ENCODE measurements at places on chromosomes 16 and 17.

- no peak for DNase-seq
Observed at GRCh38 chr16:63625126-63625525, 1496.7 kb downstream of the CDH11 start.

GRCh38 chr16:53052519-53053501 lies at the start of gene CHD9NB:
TSS of gene CHD9NB (minus strand) at chr16:53052897. CDS start at chr16:53044158, 8,739 bp downstream.
- DNase-seq: no peak

GRCh38 chr17:32318071-32318470 lies 23.9 kb downstream of the C17orf75 start:
- no peak for DNase-seq

- DNase-seq: no peak
Observed at GRCh38 chr17:28972437-28972836, 21.1 kb upstream of the PHF12 start.

GRCh38 chr17:31487063-31487647 lies 95.7 kb downstream of the RAB11FIP4 start:
- no peak for DNase-seq

DNA sequence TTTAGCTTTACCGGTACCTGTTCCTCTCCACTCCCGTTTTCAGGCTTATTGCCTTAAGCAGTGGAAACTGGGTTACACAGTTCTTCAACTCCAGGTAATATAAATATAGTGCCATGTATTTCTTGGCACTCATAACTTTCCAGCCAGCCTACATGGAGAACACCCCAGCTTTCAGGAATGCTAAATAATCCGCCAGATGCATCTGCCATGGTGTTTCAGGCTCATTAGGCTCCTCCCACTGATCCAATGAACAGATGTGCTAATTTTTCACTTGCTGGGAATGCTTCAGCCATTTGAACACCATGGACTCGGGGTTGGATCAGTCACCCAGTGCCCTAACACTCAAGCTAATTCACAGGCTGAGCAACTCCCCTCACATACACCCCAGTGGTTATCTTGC lies 4.6 kb downstream of the ANKFN1 start:
- no peak for DNase-seq

GRCh38 chr16:55834049-55834448 lies 1.2 kb upstream of the CES1 start:
- DNase-seq: no peak

GRCh38 chr16:81711657-81712319 lies 67.3 kb upstream of the PLCG2 start:
- DNase-seq: no peak

DNA sequence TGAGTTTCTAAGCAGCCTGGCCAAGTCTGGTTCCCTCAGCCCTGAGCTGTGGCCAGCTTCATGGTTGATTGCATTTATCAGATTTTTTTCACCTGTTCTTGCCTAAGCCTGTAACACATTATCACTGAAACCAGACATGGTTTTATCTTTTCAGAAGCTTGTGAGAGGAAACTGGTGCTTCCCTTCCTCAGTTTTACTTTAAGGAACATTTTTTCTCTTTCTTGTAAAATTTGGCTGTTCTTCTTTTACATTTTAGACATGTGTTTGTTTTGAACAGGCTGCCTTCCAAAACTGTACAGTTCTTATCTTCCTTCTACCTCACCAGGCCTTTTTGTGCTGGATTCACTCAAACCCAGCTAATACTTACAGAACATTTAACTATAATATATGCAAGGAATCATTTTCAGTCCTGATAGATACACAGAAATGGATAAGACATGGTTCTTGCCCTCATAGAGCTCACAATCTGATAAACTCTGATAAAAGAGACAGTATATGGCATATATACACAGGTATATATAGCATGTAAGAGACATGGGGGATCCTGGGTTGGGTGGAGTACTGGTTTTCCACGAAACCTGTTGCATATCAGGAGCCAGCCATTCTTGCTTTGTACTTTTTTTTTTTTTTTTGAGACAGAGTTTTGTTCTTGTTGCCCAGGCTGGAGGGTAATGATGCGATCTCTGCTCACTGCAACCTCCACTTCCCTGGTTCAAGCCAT lies 44.5 kb downstream of the ZNRF1 start:
- no peak for DNase-seq

GRCh38 chr16:8796469-8797363 lies 723 bp downstream of the TMEM186 start:
- no peak for DNase-seq

GRCh38 chr17:16888413-16889087 lies 83.4 kb downstream of the TNFRSF13B start:
- no peak for DNase-seq

GRCh38 chr17:66281661-66282369 lies 20.6 kb upstream of the PRKCA start:
- DNase-seq: no peak

DNA sequence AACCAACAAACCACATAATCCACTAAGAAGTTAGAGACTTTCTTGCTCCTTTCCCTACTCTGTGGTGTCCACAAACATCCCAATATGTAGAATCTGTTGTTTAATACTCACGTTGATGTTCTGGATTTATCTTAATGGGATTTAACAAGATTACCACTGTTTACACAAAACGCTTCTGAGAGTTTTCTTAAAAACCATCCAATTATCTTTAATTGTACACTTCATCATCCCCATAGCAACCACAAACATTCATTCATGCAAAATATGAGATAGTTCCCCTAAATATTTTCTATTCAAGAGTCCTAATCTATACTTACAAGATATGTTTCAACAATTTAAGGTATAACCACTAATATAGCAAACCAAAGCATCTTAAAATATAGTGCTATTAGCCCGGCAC lies 76.5 kb upstream of the CLEC18B start:
- DNase-seq: no peak

- DNase-seq: no peak
Observed at GRCh38 chr17:4527134-4527533, 28.1 kb downstream of the MYBBP1A start.

DNA sequence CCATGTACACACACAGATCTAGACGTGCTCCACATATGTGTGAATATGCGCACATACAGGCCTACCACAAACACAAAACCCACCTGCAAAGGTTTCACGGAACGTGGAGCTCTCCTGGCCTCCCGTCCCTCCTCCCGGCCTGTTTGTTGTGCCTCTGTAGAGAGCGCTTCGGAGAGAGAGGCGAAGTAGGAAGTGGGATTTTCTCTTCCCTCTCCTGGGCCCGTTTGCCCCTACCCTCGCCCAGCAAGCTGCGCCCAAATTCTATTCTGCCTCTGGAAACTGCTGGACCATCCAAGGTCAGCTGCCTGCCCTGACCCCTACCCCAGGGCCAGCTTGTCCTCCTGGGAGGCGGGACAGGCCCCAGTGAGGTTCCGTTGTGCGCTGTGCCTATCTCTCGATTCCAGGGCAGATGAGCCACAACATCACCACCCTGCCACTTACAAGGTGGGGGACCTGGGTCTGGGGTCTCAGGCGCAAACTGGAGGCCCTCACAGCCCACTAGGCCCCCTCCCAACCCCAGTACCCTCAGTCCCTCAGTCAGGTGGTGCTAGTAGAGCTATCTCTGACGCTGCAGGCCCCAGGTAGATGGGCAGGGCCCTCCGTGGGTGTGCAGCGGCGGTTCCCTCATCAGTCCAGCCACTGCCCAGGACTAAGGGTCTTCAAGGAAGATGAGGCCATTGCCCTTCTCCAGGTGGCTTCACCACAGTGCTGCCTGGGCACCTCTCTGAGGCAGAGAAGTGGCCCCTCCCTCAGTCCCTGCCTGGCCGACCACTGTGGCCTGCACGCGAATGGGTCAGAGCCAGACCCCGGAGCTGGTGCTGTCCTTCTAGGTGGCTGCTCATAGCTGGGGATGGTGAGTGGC lies 54.2 kb downstream of the BEAN1 start:
- no peak for DNase-seq

- DNase-seq: no peak
Observed at GRCh38 chr16:66251476-66252160, 114.9 kb upstream of the CDH5 start.

GRCh38 chr17:48012151-48012520 lies 25.5 kb downstream of the COPZ2 start:
- DNase-seq: peak; percentile 74

DNA sequence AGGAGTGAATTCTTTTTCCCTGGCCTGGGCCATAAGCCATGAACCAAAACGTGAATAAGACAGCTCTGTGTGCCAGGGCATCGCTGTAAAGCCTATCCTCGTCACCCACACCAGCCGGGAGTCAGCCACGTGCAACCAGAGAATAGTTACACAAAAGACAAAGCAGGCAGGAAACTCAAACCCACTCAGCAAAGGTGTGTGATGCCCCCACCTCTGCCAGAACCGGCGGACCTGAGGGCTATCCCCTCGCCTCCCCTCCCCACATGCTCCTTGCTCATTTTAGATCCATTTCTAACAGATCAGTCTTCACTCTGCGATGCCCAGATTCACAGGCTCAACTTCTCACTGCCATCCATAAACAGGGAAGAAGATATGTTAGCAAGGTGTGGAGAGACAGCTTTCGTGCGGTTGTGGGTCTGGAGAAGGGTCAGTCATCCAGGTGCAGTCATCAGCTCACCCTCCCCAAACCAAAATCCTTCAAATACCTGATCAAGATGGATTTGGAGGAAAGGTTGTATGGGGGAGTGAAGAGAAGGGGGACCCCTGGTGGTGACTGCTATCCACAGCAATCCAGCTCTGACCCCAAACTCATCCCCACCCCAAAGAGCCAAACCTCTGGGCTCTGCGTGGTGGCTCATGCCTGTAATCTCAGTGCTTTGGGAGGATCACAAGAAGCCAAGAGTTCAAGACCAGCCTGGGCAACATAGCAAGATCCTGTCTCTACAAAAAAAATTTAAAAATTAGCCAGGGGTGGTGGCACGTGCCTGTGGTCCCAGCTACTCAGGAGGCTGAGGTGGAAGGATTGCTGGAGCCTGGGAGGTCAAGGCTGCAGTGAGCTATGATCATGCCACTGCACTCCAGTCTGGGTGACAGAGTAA lies 219.2 kb downstream of the C16orf78 start:
- DNase-seq: no peak

DNA sequence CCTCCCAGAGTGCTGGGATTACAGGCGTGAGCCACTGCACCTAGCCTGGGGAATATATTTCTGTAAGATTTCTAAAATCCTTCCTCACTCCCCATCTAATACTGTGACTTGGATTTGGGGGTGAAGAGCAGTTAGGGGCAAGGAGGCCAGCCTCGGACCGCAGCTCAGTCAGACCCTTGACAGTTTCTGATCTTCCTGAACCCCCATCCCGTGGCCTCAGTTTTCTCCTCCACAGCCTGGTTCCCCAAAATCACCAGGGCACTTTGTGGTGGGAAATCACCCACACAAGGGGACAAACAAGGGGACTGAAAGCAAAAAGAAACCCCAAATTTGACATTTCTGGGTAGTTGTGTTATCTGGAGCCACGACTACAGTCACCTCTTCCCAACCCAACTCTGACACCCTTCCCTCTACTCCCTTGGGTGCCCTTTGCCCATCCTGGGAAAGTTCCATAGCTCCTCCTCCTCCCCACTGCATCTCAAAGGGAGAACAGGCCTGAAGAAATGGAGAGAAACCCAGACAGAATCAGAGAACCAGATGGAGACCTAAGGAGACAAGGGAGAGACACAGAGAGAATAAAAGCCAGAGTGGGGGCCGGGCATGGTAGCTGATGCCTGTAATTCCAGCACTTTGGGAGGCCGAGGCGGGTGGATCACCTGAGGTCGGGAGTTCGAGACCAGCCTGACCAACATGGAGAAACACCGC lies 2.8 kb upstream of the STAT5A start:
- DNase-seq: no peak

DNA sequence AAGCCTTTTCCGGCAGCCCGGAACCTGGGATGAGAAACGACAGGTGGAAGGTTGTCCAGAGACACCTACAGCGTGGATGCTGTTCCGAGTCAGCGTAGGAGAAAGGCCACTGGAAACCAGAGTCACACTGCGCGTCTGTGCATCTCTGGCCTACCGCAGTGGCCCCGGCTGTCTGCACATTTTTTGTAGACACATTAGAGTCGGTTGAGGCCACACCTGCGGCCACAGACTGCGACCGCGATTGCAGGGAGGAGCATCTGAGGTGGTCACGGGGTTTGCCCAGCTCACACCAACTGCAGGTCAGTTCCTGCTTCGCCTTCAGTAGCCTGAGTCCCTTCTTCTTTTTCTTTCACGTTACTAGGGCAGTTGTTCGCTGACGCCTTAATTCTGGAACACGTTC lies 52.4 kb downstream of the WDR45B start:
- no peak for DNase-seq

- DNase-seq: no peak
Observed at GRCh38 chr16:55552621-55553020, 13.9 kb upstream of the CAPNS2 start.

GRCh38 chr16:83887564-83887963 lies 11.4 kb upstream of the MLYCD start:
- no peak for DNase-seq

- no peak for DNase-seq
Observed at GRCh38 chr17:50268026-50268425, 6.2 kb upstream of the TMEM92 start.

DNA sequence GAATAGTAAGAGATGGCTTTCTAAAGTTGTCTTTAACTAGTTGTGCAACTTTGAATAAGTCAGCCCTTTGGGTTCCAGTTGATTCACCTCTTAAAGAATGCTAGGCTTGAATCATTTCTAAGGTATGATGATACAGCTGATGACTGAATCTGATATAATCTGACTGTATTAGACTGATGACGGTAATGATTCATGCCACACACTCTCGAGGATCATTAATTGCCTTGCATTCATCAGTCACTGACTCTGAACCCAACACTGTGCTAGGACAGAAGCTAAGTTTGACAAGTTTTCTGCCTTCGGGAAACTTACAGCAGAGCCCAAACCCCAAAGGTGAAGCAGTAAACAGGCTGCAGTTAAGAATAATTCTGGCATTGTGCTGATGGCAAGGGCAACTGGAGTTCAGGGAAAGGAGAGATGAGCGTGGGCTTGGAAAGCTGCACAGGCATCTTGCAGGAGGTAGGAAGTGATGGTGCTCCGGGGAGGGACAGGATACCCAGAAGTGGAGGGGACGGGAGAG lies 25.8 kb downstream of the ASIC2 start:
- DNase-seq: no peak

DNA sequence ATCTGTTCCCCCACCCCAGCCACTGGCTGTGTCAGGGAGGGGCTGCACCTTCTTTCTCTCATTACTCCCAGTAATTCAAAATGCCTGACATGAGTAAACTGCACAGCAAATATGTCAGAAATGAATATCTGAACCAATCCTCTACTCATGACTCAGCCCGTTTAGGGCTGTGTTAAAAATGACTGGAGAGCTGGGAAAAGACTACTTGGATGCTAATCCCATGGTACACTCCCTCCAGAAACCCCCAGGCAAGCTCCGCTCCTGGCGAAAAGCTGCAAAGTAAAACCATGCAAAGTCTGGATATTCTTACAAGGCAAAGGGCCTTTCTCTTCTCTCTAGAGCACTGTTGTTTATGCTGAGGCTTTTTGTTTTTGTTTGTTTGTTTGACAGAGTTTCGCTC lies 448.1 kb upstream of the DYNLRB2 start:
- no peak for DNase-seq

- DNase-seq: no peak
Observed at GRCh38 chr16:88921591-88921990, 55.1 kb upstream of the PABPN1L start.

GRCh38 chr17:21464611-21465021 lies 88.5 kb downstream of the KCNJ12 start:
- no peak for DNase-seq

GRCh38 chr16:77722309-77723107 lies at the start of gene NUDT7:
TSS of gene NUDT7 (plus strand) at chr16:77722514. CDS start at chr16:77722583, 69 bp downstream.
- DNase-seq: peak; percentile 71
